ENCODE measurements at places on chromosomes 1 and 21.

DNA sequence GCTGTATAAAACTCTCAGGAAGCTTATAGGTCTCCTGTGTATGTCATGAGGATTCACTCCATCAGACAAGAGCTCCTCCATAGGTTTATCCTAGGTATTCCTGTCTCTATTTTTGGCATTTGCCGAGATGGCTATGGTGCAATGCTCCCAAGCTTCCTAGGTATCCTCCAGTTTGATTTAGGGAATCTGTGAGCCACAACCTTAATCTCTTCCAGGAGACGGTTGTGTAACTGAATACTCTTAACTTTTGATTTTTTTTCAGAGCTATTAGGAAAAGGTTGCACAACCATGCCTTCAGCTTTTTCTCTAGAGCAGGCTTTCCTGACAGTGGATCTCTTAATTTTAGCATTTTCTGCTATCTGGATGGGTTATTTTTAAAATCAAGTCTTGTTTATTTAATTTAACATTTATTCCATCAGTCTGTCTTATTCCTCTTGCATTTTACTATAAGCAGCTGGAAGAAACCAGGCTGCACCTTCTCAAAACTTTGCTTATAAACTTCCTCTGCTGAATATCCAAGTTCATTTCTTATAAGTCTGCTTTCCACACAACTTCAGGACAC, 69.4 kb upstream of the BACE2 start:
- no peak for DNase-seq

DNA sequence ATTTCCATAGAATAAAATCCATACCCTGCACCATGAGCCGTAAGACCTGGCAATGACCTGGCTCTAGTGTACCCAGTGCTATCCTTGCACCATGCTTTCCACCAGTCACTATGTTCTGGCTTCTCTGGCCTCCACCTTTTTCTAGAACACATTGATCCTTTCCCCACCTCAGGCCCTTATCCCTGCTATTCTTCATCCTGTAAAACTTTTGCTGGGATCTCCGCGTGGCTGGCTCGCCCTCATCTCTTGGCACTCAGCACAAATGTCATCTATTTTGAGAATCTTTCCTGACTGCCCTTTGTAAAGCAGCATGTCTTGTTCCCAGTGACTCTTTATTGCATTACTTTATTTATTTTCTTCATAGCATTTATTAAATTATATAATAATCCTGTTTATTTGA, 169.8 kb upstream of the B3GALT2 start:
- no peak for DNase-seq

DNA sequence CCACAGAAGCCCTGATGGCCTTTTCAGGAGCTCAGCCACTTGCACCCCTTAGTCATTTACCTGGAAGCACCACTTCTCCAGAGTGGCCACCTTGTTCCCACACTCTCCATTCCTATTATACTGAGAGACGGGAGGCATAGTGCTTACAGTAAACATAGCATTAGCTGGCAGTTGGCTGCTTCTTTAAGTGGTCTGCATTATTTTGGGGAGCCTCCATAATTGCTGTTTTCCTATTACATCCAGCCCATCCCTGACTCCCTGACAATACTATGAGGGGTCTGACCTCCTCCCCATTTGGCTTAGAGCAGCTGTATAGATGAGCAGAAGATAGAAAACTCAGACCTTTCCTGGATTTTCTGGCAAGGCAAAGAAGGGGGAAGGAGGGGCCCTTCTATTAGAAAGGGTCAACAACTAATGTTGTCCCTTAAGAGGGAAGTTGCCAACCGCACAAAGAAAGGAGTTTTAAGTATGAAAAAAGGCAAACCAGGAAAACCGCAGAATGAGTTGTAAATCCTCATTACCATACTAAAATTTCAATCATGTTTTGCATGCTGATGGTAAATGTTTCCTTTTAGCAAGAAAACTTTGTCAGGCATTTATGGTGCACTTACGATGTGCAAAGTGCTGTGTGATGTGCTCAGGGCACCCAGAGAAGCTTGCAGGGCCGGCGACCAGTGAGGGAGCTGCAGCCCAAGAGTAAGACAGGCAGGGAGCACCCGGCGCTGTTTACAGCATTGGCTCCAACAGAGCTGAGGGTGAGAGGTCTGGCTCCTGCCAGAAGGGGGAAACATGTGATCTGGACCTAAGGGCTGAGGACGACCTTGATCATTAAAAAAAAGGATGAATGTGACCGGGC, 167.3 kb downstream of the ZZZ3 start:
- no peak for DNase-seq

- no peak for DNase-seq
Measured at GRCh38 chr1:95384567-95384966, 150.6 kb downstream of the RWDD3 start.
